ENCODE measurements at places on chromosomes 4 and X. TPM values are rescaled to one million over a fixed set of nuclear protein-coding genes. Genes with fewer than 3 reads are reported as not detected.

KLHL13 gene
- total RNA-seq = 10.6 TPM

SCRG1 gene
- total RNA-seq = 3.6 TPM

PDGFC gene
- total RNA-seq = 76.7 TPM

APBB2 gene
- total RNA-seq = 47.6 TPM

PNMA6A gene
- 3.3 TPM for total RNA-seq

FABP2 gene
- not detected for total RNA-seq

NUDT9 gene
- total RNA-seq = 12.7 TPM

CSN3 gene
- total RNA-seq = not detected

HTN3 gene
- total RNA-seq = not detected

VEGFD gene
- total RNA-seq = not detected

ARR3 gene
- total RNA-seq = not detected

FAM156B gene
- 12.3 TPM for total RNA-seq

DCAF12L1 gene
- not detected for total RNA-seq

NEIL3 gene
- 0.89 TPM for total RNA-seq

TLR10 gene
- not detected for total RNA-seq

DCAF12L2 gene
- total RNA-seq = 0.07 TPM

ARHGAP6 gene
- 3.8 TPM for total RNA-seq

UGT2B17 gene
- not detected for total RNA-seq

ATP1B4 gene
- total RNA-seq = not detected

ZAR1 gene
- not detected for total RNA-seq

MAB21L2 gene
- 4.6 TPM for total RNA-seq

CYP4V2 gene
- total RNA-seq = 25.5 TPM

RENBP gene
- 7.6 TPM for total RNA-seq

ACSL1 gene
- total RNA-seq = 37.0 TPM

CSAG2 gene
- total RNA-seq = not detected

BGN gene
- 546 TPM for total RNA-seq

C4orf51 gene
- total RNA-seq = not detected

MAGEA6 gene
- total RNA-seq = not detected

LUZP4 gene
- total RNA-seq = not detected

CHRNA9 gene
- total RNA-seq = not detected

EGFL6 gene
- not detected for total RNA-seq

LIAS gene
- 5.8 TPM for total RNA-seq

OPN1MW3 gene
- not detected for total RNA-seq

SRPX gene
- 500 TPM for total RNA-seq

RIPPLY1 gene
- not detected for total RNA-seq

THAP9 gene
- 4.2 TPM for total RNA-seq

NXF2B gene
- total RNA-seq = not detected

ZNF182 gene
- total RNA-seq = 3.1 TPM

MGST2 gene
- total RNA-seq = 12.1 TPM

TMEM271 gene
- not detected for total RNA-seq

OTUD6A gene
- total RNA-seq = not detected

TASL gene
- total RNA-seq = not detected

Data from smooth muscle cell of the pulmonary artery (primary cell).